ENCODE measurements at places on chromosomes 4 and X.

- peak; percentile 70 for DNase-seq
Observed at GRCh38 chr4:156773648-156774357, 197.8 kb downstream of the PDGFC start.

DNA sequence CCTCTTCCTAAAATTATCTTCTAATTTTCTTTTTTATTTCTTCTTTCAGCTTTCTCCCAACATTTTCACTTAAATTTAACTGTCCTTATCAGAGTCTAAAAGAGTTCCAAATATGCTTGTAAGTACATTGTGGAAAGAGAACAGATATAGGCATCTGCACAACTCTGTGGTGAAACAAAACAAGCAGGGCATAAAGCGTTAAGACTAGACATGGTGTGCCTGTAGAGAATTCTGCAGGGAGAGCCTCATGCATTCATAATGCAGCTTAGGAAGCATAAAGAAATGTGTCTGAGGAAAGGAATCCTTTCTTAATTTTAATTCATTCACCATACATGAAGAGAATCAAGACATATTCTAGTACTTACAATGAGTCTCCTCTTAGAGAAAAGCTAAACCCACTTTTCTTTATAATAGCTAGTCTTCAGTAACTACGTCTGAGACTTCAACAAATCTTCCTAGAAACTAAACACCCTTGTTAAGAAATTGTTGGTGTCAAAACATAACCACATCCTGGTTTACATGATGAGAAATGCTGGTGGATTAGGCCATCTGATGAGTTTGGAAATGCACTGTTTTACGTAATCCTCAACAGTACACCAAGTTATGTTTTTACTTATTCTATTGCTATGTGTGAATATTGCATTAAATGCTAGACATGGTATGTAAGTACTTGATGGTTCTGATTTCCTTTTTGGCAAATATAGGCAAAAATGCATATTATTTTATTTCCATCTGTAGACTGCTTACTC is 307.8 kb upstream of the GIMD1 start:
- no peak for DNase-seq

- no peak for DNase-seq
Observed at GRCh38 chr4:114012749-114013148, 33.3 kb upstream of the ARSJ start.

GRCh38 chr4:7171191-7171900 is 21.0 kb upstream of the SORCS2 start:
- DNase-seq = no peak

DNA sequence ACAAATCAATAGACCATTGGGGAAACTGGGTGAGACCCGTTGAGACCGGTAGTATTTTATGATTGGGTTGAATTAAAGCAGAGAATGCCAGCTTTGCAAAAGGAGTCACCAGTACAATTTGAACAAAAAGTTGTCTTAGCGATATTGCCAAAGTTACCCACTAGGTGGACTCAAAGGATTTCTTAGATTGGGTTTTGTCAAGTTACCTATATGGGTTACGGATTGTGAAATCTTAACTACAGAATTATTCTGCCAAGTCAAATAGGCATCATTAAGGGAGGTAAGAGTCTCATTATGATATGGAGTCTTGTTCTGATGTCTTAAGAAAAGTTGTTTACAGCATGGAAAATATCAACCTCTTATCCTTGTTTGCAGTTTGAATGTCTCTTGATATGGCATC is 15.0 kb upstream of the CT47A1 start:
- DNase-seq = peak; percentile 4

GRCh38 chrX:110954428-110955100 is 141.4 kb upstream of the PAK3 start:
- no peak for DNase-seq

Measured in RCC 7860 (cell line).